SK-MEL-5 (cell line): ENCODE measurements at places on chromosomes 5 and 9.

DNA sequence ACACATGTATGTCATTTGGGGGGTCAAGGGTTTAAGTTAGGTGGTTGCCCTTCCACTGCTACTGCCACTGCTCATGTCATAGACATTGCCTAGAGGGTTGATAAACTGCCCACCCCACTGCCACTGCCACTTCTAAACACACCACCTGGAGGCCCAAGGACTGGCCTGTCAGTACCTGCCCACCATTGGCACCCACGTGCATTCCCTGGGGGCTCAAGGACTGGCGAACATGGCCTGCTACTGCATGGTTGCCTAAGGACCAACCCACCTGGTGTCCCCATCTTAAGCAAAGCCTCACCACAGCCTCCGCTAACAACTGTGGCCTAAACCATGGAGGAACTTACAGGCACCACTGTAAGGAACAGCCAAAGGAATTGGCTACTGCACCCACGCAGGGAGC is 185.6 kb upstream of the TLX3 start:
- DNase-seq, result no peak

- peak; percentile 48 for DNase-seq
Observed at GRCh38 chr5:149581192-149581861, at the start of gene ARHGEF37. ARHGEF37 (plus strand) TSS chr5:149581498; CDS start chr5:149597770, 16,272 bp downstream.

DNA sequence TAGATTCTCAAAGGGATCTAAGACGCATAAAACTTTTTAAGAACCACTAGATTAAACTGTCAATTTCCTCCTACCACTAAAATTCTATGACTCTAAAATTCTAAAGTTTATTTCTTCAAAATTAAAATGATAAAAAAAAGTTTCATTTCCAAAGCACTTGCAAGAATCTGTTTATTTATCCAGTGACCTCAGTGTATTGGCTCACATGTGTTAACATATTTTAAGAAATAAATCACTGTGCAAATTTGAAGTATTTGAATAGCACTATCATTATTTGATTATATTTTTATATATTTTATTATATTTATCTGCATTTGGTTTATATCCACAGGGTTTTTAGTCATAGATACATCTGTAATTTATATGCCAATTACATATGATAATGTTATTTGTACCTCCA is 62.2 kb upstream of the SLC12A2 start:
- DNase-seq, result no peak

DNA sequence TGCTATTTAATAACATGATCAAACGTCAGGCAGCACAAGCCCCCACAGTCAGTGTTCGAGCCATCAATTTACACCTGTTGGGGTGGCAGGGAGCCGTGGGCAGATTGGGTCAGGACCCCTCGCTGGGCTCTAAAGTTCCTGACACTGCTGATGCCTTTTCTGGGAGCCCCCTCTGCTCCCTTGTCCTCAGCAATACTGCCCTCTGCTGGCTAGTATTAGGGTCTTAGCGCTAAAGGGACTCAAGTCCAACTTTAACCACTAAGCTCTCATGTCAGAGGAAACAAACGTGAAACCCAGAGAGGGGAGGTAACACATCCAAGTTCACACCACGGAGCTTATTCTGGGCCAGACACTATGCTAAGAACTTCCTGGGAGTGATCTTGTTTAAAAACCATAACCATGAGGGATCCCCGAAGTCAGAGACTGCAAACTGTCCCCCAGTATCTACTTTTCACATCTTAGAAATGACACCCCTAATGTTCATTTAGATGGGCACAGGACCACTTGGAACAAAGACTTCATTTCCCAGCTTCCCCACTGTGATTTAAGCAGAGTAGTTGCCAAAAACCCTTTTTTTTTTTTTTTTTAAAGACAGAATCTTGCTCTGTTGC is 20.4 kb downstream of the ANKS6 start:
- peak; percentile 83 for DNase-seq

GRCh38 chr9:98162613-98163012 is 29.8 kb downstream of the CORO2A start:
- no peak for DNase-seq

- DNase-seq, result peak; percentile 88
Observed at GRCh38 chr9:105007143-105007542, 79.2 kb upstream of the ABCA1 start.
